CD4-positive, alpha-beta T cell treated with Interferon alpha-2 for 1 hour (primary cell): ENCODE measurements at places on chromosomes 3 and 15.

GRCh38 chr3:134394380-134394779 lies 20.1 kb upstream of the AMOTL2 start:
- no peak for DNase-seq

DNA sequence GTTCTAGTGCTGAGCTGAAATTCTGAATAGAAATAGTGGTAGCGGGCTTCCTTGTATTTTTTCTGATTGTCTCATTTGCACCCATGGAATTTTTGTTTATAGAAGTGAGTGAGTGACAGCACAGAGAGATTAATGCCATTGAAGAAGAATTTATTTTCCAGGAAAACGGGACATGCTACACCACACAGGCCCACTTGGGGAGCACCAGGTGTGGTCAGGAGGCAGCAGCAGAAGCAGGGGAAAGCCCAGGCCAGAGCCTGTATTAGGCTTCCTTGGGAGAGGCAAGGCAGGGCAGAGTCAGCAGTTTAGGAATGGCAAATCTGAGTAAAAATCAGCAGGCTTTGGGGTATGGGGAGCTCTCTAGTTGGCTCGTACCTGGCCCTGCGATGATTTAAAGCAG lies 88.4 kb upstream of the ATP11B start:
- DNase-seq = no peak

- DNase-seq = no peak
Measured at GRCh38 chr3:127767126-127767525, 55.2 kb downstream of the MGLL start.

DNA sequence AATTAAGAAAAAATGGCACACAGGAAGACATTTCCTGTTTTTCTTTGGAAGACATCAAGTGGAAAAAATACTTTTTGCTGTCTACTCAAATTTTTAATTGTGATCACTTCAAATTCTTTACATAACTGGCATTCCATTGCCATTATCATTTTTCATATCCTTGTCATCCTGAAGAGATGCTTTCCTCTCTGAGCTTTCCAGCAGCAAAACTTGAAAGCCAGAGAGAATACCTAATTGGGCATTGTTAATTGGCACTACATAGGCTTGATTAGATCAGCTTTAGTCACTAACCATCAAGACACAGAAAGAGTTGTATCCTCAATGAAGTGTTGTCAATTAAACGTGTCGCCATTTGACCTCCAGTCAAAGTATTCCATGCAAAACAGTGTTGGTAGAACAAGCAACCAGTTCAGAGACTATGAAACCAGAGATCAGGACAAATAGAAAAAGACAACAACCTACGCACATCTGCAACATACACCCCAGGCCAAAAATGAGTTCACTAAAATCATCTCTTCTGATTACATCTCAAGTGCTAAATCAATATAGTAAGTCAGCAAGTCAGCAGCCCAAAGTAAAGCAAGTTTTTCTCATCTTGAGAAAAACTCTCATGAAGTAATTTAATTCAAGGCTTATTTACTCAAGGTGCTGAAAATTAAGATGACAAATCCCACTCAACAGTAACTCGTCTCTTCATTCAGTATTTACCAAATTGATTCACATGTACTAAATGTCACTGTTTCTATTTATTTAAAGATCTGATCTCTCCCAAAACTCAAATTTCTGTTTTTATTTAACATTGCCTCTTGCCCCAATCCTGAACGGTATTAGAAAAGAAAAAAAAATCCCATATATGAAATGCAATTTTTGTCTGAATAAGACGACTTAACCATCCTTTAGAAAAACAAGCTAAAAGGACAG lies 123.0 kb downstream of the SUCLG2 start:
- no peak for DNase-seq

- DNase-seq = no peak
Measured at GRCh38 chr3:133404920-133405319, 5.1 kb downstream of the BFSP2 start.

- DNase-seq = no peak
Measured at GRCh38 chr3:131917006-131917405, 117.8 kb downstream of the CPNE4 start.

DNA sequence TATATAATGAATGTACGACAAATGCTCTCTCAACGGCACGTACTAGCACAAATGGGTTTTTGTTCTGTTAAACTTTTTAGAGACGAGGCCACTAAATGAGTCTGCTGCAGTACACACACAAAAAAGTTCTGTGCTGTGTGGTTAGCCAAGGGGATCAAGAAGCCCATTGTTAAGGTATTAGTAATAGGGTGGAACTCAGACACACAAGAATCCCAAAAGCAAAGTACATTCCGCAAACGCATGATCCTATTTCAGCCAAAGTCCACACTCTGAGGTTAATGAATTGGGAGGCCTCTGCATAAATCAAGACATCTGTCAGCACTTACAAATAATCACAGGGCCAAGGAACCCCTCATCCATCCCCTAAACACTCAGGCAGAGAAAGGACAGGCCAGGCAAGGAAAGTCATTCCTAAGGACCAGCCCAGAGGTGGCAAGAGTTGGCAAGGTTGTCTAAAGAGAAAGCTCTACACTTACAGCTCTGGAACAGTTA lies 12.1 kb downstream of the OSBPL10 start:
- DNase-seq = no peak

GRCh38 chr3:57974796-57975388 lies 33.3 kb upstream of the FLNB start:
- no peak for DNase-seq

DNA sequence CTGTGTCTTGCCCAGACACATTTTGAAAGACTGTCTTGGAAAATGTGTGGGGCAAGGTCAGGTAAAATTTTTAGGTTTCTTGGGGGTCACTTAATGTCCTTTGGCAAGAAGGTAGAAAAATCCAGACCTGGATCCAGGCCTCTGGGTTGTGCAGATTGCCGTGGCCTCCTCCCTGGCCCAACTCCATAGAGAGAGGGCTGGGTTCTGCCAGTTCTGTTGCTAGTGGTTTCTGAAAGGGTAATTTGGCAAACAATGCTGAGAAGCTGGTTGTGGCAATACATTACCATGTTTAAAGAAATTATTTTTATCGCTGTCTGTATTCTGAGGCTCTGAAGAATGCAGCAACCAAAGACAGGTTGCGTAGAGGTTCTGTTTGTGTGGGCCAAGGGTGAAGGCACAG lies 20.2 kb upstream of the TMEM158 start:
- DNase-seq = no peak
